Activated T-cell treated with anti-CD3 and anti-CD28 coated beads, Interleukin-2, amount 50 U/mL, for 4 hours (primary cell): ENCODE measurements at places on chromosomes 1 and 21.

- DNase-seq = no peak
Observed at GRCh38 chr21:37380349-37381323, 14.1 kb downstream of the DYRK1A start.

DNA sequence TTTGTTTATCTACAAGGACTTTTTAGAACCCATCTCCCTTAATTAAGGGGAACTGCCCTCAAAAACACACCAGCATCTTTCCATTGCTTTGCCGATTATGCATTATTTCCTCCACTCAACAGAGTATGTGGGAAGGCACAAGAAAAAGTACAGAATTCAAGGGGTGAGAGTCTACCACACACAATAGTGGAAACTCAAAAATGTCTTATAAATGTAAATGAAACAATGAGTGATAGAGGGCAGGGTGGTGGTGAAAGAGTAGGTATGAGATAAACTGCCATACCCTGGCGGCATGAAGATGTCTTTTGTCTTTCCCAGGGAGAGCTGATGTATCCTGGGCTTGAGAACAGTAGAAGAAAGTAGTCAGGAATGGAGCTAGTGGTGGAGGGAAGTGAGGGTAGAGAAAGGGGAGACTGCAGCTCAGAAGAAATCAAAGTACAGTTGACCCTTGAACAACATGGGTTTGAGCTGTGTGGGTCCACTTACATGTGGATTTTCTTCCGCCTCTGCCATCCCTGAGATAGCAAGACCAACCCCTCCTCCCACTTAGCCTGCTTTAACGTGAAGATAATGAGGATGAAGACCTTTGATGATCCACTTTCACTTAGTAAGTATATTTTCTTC, 24.4 kb downstream of the CD58 start:
- no peak for DNase-seq

- no peak for DNase-seq
Observed at GRCh38 chr1:92921031-92922023, 39.9 kb downstream of the DIPK1A start.

- DNase-seq = no peak
Observed at GRCh38 chr21:46219591-46220239, 8.9 kb downstream of the LSS start.

DNA sequence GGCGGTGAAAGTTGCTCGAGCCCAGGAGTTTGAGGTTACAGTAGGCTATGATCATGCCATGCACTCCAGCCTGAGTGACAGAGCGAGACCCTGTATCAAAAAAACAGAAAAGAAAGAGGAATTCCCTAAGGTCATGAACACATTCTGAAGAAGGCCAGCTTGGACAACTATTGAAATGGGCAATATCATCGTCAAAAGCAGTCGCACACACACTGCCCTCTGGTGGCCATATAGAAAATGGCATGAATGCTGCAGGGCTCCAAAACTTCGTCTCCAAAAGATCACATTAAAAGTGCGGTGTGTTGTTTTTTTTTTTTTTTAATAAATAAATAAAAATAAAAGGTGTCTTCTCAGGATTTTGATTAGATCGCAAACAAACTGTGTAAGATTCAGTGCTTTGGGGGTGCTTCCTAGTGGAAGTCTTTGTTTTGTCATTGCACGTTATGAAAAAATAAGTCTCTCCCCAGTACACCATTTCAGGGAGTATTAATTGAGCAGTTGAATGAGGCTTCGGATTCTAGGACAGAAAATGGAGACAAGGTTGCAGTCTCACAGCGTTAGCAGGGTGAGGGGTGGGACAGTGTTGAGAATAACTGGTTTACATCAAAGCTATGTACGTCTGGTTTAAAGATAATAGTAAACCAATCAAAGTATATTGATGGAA, 87.5 kb upstream of the FMN2 start:
- DNase-seq = no peak

DNA sequence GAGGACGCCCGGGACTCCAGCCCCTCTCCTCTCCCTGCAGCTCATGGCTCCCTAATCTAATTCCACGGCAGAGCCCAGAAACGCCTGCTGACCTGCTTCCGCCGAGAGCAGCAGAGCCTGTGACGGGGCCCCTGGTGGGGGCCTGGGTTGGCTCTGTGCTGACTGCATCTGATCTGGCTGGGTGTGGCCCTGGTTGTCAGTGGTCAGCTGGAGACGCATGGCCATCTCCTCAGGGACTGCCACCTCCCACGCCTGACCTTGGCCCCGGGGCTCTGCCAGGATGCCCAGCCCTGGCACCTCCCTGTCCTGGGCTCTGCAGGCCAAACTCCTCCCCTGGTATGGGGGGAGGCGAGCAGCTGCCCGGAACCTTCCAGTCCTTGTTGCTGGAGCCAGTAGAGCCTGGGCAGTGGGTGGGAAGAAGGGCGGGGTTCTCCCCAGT, 1.1 kb upstream of the PLCH2 start:
- no peak for DNase-seq

DNA sequence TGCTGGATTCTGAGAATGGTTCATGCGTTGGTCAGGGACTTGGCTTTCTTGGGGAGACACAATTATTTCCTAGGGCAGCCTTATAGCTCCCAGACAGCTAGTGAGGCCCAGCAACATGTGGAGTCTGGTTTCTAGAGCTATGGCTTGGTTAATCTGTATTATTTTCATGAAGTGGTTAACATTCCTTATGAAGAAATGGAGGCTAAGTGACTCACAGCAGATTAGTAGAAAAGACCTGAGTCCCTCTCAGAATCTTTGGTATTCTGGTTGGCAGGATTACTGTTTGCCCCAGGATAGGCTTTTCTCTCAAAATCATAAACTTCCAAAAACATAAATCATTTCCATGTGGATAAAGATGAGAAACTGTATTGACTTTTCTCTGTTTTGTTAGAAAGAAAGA, 42.3 kb downstream of the DUSP10 start:
- no peak for DNase-seq

- DNase-seq = no peak
Observed at GRCh38 chr1:112146201-112146715, 156.8 kb upstream of the KCND3 start.

DNA sequence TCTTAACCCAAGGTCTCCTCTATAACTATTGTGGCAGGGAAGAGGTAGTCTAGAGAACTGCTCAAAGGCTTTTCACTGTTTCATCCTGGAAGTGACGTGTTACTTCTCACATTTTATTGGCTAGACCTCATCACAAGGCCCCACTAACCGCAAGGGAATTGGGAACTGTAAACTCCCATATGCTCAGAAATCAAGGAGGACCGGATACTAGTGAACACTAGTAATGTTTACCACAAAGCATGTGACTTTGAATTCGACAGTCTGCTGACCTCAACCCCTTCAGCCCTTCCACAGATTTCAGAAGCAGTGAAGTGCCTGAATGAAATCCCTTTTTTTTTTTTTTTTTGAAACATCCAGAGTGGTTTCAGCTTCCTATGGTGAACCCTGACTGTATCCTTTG, 3.4 kb upstream of the EEIG2 start:
- no peak for DNase-seq

DNA sequence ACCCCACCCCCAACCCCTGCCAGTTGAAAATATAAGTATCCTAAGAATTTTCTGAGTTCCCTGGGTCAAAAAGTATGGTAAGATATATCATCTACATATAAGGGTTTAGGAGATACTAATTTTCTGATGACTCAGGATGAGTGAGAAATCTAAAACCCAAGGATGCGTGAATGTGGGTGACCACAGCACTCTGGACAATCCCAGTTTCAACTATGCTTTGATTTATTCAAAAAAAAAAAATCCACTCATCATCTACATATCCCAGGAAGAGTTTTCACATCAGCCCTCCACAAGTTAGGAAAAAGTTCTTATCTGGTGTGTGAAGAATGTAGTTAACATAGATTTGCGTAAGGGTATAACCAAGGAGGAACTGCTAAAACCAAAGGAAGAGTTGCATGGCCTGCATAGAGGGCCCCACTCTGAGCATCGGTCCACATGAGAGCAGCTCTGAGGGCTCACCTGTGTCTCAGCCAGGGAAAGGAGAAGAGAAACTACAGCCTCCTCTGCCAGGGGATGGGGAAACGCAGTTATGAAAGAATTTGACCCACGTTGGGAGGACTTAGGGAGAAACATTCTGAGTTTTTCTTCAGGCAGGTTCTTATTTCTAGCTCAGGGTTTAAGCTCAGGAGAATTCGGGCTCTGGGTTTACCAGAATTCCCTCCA, 18.8 kb downstream of the LAMB3 start:
- DNase-seq = no peak

- no peak for DNase-seq
Observed at GRCh38 chr1:168468822-168469221, 75.0 kb downstream of the XCL2 start.

DNA sequence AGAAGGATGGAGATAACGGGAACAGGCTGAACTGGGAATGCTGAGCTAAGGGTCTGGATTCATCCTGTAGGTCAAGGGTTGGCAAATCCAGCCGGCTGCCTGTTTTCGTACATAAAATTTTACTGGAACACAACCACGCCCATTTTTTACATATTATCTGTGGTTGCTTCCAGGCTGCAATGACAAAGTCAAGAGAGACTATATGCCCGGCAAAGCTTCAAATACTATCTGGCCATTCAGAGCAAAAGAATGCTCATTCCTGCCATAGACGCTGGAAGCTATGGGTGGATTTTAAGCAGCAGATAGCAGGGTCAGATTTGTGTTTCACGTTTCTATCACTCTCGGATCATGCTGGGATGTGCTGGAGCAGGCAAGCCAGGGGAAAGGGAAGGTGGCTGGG, 137.9 kb upstream of the EDN2 start:
- DNase-seq = no peak

GRCh38 chr1:221743416-221744208, 1.7 kb upstream of the DUSP10 start:
- DNase-seq = no peak

GRCh38 chr1:112954017-112954650, 1.9 kb downstream of the SLC16A1 start:
- no peak for DNase-seq

- DNase-seq = no peak
Observed at GRCh38 chr1:153310526-153310925, 2.2 kb downstream of the PGLYRP3 start.

DNA sequence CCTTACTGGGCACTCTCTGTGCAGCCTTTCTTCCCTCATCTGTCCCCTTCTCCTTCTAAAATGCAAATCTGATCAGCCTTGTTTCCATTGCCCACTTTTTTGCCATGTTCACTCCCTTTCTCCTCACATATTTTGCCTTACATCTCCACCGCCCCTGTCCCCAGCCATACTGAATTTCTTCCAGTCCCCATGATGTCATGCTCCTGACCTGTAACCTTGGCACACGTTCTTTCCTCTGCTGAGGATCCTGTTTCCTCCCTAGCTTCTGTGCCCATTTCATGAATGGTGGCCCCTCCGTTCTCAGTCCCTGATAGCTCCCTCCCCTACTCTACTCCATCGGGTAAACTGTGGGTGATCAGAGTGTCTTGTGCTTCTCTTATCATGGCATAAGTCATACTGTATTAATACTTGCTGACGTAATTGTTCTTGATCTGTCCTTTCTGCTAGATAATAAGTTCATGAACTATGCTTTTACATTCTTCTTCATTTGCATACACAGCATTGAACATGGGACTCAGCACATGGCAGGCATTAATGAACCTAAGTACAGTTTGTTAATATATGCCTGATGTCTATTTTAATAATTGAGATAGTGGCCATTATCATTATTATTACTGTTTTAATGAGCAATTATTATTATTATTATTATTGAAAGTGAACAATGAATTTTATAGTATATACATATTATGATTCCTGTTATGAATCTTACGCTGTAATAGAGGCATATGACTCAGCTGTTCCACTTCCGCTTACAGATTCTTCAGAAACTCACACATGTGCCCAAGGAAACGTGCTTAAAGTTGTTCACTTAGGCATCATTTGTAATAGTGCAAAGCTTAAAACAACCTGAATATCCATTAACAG, 28.5 kb downstream of the MAP3K21 start:
- DNase-seq = no peak

GRCh38 chr1:86387916-86388627, 8.1 kb downstream of the ODF2L start:
- DNase-seq = no peak

DNA sequence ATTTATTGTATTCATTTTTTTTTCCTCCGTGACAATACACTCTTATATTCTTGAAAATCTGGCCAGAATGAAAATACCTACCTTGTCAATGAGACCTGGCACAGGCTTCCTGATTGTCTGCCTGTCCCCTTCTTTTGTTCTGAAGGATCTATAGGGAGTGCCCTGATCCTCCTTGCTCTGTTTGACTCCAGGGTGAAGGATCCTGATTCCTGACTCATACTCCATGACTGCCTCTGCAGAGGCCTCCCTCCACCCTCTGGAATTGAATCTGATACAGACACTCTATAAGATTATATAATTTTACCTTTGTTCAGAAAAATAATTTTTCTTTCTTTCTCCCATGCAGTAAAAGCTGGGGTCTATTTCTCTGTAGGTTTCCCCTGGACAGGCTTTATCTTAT, 116.2 kb downstream of the HMCN1 start:
- DNase-seq = no peak

DNA sequence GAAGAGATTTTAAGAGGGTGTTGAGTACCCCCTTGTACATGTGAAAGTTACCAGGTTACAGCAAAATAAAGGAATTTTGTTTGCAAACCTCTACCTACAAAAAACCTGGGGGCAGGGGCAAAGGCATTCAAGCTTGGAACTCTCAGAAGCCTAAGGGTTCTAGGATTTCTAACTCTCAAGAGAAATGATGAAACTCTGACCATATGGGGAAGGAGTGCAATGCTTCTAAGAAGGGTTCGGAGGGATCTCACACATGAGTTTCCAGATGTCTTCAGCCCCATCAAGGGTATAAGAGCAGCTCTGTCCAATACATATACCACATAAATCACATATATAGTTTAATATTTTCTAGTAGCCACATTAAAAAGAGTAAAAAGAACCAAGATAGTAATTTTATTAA, 7.3 kb upstream of the FCGR2A start:
- DNase-seq = no peak

GRCh38 chr1:164783778-164784555, 225.0 kb downstream of the PBX1 start:
- DNase-seq = no peak

DNA sequence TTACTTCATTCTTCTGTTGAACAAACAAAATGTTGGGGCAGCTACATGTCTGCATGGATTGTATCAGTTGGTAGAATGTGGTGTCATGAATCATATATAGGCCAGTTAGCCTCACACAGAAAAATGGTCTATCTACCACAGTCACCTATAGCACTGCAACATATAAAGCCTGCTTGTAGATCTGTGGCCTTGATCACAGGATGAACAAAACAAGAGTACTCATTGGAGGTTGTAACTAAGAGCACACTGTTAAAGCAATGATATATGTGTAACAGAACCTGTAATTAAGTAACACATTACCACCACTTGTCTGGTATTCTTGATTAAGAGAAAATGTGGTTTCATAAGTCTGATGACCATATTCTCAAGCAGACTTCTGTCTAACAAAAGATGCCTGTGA, 167.3 kb upstream of the SGIP1 start:
- no peak for DNase-seq

DNA sequence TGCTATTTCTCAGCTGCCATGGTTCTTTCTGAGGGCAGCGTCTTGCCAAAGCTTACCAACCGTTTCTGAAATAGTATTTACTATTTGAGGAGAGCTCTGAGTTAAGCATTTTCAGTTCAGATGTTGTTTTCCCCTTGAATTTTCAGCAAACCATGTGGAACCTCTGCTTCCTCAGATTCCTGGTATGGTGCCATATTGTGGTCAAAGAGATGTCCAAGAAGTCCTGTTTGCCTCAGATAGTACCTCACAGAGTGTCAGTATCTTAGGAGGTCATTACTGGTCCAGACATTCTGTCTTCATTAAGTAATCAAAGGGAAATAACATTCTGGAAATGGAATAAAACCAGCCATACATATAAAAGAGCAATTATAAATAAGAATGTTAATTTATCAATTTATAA, 36.6 kb downstream of the VANGL2 start:
- no peak for DNase-seq

- no peak for DNase-seq
Observed at GRCh38 chr1:43058545-43059360, 100.1 kb upstream of the SLC2A1 start.
